ENCODE measurements at places on chromosomes 5 and 9.

DNA sequence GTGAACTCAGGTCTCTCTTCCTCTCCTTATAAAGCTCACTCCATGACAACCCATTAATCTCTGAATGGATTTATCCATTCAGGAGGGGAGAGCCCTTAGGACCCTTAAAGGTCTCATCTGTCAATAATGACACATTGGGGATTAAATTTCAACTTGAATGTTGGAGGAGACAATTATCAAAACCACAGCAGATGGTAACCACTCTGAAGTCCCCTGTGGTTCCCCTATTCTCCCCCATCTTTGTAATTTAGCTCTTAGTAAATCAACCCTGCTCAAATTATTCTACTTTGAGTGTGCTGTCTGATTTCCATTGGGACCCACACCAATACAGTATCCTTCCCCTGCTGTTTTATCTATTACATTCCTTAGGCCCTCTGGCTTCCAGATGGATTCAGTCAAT lies 72.0 kb upstream of the RAI14 start:
- DNase-seq = no peak

DNA sequence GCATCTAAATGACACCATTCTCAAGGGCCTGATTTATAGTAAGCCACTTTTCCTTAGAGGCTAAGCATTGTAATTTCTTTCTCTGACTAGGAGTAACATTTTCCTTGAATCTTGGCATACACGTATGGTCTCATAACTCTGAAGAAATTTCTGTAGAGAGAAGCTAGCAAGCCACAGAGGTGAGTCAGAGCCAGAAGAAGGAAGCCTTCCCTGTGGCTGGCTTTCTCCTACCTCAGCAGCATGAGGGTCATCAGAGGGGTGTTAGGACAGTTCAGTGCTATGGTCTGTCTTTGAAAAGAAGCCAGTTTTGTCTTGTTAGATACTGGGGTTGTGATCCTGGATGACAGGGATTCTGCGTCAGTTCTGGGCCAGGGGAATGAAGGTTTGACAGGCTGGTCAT lies 3.2 kb downstream of the SNX30 start:
- no peak for DNase-seq

GRCh38 chr5:15592728-15593127 lies 92.7 kb downstream of the FBXL7 start:
- no peak for DNase-seq

GRCh38 chr5:73747696-73748380 lies 121.8 kb downstream of the ARHGEF28 start:
- DNase-seq = no peak

DNA sequence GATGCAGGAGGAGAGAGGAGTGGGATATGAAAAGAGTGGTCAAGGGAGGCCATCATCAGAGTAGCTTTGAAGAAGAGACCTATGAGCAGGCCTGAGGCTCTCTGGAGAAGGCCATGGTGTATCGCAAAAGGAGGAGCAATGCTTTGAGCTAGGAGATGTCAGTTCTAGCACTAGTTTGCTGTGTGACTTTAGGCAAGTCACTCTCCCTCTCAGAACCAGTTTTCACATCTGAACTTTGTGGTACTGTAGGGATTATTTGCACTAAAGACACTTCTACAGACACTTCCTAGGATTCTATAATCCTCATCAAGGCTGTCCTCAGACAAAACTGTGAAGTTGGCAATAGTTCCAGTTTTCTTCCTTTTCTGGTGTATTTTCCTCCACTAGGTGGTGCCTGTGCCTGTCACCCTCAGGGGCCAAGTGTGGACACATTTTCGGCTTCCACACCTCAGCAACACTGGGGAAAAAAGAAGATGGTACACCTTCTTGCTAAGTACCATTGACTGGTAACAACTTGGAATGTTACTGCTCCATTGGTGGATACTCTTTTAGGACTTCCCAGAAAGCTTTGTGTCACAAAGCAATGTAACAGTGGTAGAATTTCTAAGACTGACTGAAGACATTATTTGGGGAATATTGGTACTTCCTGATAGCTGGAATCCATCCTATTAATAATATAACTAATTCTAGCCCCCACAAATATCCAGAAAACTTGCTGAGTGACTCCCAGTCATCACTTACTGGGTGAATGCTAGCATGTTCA lies 9.9 kb downstream of the PAPPA start:
- DNase-seq = no peak

DNA sequence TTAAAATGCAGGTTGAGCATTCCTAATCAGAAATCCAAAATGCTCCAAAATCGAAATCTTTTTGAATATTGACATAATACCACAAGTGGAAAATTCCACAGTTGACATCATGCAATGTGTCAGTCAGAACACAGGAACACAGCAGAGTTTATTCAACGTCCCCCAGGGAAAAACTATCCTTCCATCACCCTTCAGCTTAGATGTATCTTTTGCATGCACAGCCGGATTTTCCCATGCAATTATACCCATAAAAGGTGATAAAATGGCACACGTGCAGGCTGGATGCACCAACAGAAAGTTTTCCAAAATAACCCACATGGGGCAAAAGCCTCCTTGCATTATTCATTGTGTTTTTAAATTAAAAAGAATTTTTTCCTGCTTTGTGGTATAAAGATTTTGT lies 71.2 kb downstream of the RAB24 start:
- no peak for DNase-seq

GRCh38 chr9:114276908-114277821 lies 45.7 kb upstream of the ORM1 start:
- DNase-seq = no peak

DNA sequence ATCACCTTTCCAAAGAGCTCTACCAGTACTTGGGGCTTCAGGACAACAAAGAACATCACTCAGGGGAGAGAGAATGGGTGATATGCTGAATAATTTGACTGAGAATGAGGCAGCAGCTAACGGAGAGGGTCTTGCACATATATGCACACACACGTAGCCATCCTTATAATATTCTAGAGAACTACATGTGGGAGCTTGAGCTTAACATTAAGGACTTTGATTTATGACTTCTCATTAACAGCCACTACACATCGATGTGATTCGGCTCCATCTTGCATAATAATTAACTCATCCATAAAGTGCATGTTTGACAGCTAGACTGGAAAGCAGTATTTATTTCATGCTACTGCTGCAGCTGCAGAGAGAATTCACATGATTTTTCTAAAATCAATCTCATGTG lies 163.4 kb downstream of the RAB3C start:
- no peak for DNase-seq

DNA sequence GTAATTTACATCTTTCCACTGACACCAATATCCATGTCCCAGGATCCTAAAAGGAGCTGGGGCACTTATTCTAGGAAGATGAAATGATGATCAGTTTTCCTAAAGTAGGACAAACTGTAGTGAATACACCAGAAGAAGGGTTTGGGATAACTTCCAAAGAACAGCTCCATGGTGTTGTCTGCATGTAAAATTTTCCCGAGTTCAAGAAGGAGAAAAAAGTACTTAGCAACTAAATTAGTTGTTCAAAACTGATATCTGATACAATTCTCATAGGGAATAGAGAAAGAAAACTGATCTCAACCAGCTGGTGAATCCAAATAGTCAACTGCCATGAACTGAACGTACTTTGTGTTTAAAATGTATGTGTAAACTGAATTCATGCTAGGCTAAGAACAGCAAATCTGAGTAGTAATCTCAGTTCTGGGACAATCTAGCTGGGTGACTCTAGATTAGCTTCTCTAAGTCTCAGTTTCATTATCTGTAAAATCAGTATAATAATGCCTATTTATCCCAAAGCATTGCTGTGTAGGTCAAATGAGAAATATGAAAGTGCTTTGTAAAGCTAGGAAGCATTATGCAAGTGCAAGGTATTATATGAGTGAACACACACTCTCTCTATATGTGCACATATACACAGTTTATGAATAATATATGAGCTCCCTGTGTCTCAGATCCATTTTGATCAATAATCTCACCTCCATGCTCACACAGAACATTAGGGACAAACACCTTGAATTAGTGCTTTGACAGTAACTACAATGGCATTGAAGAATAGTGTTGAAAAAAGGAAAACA lies 357.7 kb downstream of the SLIT3 start:
- no peak for DNase-seq

- no peak for DNase-seq
These were observed 58.4 kb downstream of the PSMB7 start for GRCh38 chr9:124356745-124357390.

Measured in stimulated activated naive CD4-positive, alpha-beta T cell treated with Interleukin-2 at 50 U/mL for 16 hours (primary cell).